AG04450 (cell line): ENCODE measurements at places on chromosomes 5 and 9.

- DNase-seq: no peak
These were observed 494.2 kb downstream of the MTRR start for GRCh38 chr5:8363138-8363537.

DNA sequence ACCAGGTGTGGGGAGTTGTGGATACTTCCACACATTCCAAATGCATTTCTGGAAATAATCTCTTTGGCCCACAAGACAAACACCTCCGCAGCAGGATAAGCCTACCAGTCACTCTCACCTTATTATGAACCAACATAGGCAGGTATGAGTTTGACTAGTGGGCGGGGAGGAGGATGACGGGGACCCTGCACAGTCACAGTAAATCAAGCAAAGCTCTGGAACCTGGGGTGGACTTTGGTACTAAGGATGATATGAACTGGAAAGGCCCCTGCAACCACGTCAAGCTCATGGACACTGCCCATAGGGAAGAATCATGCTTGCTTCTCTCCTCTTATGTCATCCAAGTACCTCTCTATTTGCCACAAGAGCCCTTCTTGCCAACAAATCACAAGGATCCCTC lies 259.4 kb downstream of the HSPA4 start:
- DNase-seq: no peak

- DNase-seq: no peak
These were observed 6.1 kb downstream of the IRX4 start for GRCh38 chr5:1876660-1877064.

DNA sequence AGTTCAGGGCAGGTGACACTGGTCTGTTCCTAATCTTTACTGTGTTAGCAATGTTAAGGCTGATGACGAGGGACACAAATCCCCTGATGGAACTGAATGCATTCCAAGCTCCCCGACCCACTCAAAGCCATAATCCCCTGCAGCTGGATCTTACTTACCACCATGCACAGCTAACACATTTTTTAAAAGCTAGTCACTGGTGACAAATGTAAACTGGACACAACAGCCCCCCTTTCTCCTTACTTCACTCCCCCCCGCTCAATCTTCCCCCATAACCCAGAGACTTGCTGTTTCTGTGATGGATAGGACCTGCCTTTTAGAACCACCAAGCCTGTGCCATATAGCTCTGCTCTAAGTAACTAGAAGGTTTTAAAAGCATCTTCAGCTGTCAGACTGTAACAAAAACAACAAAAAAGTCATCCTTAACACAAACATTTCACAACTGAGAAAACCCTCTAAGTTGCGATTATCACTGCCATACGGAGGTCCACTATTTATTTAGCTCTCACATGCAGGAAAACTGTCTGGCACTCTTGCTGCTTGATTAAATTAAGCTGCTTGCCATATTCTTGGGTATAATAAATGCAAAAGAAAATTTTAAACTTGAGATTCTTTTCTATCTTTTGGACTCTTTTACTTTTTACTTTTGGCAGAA lies 44.4 kb downstream of the BNC2 start:
- peak; percentile 86 for DNase-seq

- peak; percentile 99 for DNase-seq
These were observed 3.4 kb downstream of the COL5A1 start for GRCh38 chr9:134644725-134645606.

- DNase-seq: no peak
These were observed 187.1 kb upstream of the WWC1 start for GRCh38 chr5:168104350-168104749.

DNA sequence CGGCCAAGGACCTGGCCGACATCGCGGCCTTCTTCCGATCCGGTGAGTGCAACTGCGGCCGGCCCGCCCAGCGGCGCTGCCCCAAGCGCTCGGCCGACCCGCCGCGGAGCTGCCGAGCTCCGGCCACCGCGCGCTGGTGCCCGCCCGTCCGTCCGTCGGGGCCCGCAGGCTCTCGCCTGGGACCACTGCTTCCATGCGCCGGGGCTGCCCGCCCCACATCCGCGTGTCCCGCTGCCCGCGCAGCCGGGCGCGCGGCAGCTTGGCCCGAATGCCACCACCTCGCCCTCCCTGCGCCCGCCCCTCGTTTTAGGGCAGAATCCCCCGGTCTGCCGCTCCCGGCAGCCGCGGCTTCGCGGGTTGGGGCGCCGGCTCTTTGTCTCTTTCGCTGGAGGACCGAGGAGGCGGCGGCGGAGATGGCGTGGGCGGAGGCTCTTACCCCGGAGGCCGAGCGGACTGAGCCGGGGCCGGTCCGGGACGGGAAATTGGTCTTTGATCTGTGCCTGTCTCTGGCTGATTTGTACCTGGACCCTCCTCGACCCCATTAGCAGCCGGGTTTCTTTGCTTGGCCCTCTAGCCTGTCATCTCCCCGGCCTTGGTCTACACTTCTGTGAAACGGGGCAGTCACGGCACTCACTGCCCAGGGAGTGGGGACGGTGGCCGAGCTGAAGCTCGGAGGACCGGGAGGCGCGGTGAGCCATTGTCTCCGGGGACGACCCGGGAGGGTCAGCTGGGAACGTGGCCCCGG lies 871 bp downstream of the TRIO start:
- no peak for DNase-seq

DNA sequence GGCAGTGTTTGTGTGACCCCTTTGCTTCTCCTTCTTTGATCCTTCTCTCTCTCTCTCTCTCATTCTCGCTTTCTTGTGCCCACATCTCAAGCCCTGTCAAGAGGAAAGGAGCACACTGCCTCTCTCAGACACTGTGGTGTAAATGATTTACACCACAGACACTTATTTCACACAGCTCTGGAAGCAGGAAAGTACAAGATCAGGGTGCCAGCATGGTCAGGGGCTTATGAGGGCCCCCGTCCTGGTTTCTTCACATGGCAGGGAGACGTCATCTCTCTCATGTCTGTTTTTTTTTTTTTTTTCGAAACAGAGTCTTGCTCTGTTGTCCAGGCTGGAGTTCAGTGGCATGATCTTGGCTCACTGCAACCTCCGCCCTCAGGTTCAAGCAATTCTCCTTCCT lies 6.4 kb downstream of the FABP6 start:
- DNase-seq: no peak

GRCh38 chr9:95666096-95666784 lies 149.5 kb upstream of the PTCH1 start:
- DNase-seq: no peak

DNA sequence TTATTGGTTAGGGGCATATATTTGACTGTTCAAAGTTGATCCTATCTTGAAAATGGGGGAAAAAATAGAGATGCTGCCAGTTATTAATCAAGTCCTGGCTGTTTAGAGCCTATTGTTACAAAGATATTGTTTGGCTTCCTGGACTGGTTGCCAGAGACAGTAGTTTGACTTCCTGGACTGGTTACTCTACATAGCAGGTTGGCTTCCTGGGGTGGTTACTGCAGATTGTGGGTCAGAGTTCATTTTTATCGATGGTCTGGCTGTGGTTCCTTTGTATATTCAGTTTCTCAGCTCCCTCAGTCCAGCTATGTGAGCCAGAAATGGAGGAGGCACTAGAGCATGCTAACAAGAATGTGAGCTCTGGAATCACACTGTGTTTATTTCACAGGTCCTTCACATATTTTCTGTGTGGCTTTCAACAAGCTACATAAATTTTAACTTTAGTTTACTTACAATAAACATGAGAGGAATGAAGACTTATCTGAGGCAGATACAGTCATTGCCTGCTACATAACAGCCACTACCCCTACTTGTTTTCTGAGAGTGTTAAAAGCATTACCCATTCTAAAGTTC lies 137.6 kb downstream of the TRPM3 start:
- no peak for DNase-seq

DNA sequence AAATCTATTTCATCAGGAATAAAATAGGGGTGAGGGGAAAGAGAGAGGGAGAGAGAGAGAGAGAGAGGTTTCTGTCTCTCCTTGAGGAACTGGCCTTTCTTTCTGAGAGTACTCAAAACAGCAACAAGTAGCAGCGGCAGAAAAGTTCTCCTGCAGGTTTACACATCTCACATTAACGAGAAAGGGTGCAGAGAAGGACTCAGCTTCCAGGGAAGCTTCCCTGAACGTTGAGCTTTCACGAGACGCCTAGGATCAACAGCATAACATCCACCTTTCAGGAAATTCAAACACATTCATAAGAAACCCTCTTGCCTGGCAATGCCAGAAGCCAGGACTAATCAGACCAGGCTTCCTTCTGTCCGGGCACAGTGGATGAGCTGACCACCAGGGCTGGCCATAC lies 162.9 kb downstream of the ZDHHC21 start:
- DNase-seq: no peak

DNA sequence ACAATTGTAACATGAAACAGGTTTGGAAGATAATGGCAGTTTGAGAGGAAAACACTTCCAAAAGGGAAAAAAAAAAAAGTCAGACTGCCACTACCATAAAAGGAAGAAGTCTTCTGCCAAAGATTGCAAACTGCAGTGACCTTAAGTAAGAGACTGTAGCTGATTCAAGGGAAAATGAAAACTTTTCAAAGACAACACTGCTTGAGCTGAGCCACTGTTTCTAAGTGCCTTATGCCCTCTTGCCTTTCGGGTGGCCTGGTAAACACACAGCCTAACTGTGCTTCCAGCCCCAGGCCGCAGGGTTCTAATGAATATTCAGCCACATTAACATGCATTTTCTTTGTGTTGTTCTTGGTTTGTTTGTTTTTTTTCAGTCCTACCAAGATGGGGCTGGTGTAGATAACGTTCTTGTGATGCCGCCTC lies 354.6 kb downstream of the BNC2 start:
- no peak for DNase-seq

GRCh38 chr5:41447650-41448510 lies 62.5 kb downstream of the PLCXD3 start:
- DNase-seq: no peak

DNA sequence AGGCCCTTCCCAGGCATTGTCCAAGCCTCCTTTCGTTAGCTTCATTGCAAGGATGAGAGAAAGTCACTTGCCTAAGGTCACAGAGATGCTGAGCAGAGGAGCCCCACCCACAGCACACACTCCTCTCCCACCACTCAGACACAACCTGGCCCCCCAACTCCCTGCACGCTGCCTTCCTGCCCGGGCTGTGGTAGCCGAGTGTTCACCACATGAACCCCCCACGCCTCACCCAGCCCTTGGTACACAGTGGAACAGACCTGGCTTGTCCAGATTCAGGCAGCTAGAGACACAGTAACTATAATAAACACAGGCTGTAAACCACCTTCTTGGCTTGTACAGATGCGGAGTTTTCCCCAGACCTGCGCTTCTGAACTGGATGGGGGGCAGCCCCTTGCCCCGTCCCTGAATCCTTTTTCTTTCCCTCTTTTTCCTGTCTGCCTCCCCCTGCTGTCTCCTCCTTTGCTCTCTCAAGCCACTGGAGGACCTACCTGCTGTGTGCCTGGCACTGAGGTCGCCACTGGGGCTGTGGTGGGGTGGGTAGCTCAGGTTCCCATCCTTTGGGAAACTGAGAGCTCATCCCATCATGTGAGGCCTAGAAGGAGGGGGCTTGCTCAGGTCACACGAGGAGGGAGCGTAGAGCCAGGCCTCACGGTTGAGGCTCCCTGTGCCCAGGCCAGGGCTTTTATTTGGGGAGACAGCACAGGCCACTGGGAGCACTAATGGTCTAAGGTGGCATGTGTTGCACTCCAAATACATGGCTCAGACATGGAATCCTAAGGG lies 55.7 kb upstream of the SYNPO start:
- DNase-seq: no peak

GRCh38 chr5:148924817-148925216 lies 98.4 kb downstream of the ADRB2 start:
- DNase-seq: no peak

GRCh38 chr9:105236261-105236660 lies 8.2 kb upstream of the SLC44A1 start:
- no peak for DNase-seq

- DNase-seq: no peak
These were observed 77.9 kb downstream of the CTSL start for GRCh38 chr9:87803623-87804345.

DNA sequence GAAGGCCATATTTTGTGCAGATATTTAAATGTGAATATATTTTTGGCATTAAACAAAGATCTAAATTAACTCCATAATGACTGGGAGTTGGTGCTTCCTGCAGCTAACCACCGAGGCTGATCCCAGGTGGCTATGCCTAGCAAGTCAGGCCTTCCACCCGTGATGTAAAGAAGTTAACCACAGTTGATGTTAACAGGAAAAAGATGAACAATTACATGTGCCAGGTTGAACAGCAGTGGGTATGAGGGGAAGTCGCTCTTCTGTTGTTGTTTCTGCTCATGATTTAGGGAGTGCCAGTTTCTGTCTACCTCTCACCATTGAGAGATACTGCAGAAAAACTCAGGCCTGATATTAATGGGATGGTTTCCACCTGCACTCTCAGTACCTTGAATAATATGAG lies 334.3 kb downstream of the EBF1 start:
- no peak for DNase-seq

GRCh38 chr5:120655828-120656435 lies 191.8 kb downstream of the PRR16 start:
- DNase-seq: no peak

DNA sequence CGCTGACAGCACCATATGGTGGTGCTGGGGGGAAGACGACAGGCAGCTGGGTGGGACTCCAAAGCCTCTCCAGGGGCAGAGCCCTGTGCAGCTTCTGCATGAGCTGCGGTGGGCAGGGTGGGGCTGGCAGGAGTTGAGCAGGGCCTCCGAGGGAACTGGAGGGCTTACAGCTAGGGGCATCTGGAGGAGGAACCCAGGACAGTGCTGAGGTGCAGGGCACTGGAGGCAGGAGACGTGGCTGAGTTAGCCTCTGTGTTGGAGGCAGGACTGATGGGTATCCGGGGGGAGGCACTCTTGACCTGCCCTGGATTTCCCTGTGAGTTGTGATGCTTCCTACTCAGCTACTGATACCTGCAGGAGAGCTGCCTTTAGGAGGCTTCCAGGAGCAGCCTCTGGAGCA lies 45.0 kb downstream of the TENT4A start:
- DNase-seq: no peak

GRCh38 chr9:98071737-98072136 lies 15.2 kb downstream of the NANS start:
- no peak for DNase-seq

DNA sequence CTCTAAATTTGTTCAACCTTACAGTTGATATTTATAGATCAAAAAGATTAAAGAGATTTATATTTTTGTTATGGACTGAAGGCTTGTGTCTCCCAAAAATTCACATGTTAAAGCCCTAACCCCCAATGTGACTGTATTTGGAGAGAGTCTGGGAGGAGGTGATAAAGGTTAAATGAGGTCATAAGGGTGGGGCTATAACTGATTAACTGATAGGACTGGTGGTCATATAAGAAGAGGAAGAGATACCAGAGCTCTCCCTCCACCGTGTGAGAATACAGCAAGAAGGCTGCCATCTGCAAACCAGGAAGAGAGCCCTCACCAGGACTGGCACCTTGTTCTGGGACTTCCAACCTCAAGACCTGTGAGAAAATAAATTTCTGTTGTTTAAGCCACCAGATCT lies 264.3 kb downstream of the ENC1 start:
- no peak for DNase-seq

DNA sequence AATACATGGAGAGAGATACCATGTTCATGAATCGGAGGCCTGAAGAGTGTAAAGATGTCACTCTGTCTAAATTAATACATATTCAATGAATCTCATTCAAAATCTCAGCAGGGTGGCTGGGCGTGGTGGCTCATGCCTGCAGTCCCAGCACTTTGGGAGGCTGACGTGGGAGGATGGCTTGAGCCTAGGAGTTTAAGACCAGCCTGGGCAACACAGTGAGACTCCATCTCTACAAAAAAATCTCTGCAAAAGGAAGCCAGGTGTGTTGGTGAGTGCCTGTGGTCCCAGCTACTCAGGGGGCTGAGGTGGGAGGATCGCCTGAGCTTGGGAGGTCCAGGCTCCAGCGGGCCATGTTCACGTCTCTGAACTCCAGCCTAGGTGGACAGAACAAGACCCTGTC lies 49.7 kb downstream of the COL23A1 start:
- DNase-seq: no peak
